GM12878 (cell line): ENCODE measurements at places on chromosomes 12 and 14. TPM values are rescaled to one million over a fixed set of nuclear protein-coding genes. Genes with fewer than 3 reads are reported as not detected.

- H3K4me3 ChIP-seq, result no peak overlapping the region
- DNase-seq, result no peak
- H3K4me1 ChIP-seq, result no peaks in the 10 kb centered on the region
- H3K27me3 ChIP-seq, result no peaks in the 10 kb centered on the region
- no peaks in the 10 kb centered on the region for H3K36me3 ChIP-seq
These were observed 1883.7 kb upstream of the FLRT2 start for GRCh38 chr14:83646228-83646627.

- H3K27ac ChIP-seq, result no peak overlapping the region
- H3K36me3 ChIP-seq, result peaks cover 9% of the 10 kb centered on the region; the same call in 1 of the 2 replicates
- DNase-seq, result no peak
- no peaks in the 10 kb centered on the region for H3K4me1 ChIP-seq
These were observed 130.3 kb downstream of the CEP83 start for GRCh38 chr12:94329366-94329765.

ACVRL1 gene
- 0.29 TPM in 1 of 2 replicates, not detected in the other for total RNA-seq

SERPINA10 gene
- total RNA-seq, result not detected in 2 replicates

- H3K36me3 ChIP-seq, result peaks cover 2% of the 10 kb centered on the region
- H3K27ac ChIP-seq, result no peak overlapping the region
- no peaks in the 10 kb centered on the region for H3K27me3 ChIP-seq
- H3K4me3 ChIP-seq, result no peak overlapping the region
- DNase-seq, result no peak
These were observed 87.1 kb downstream of the ATP2B1 start for GRCh38 chr12:89621521-89621920.

OAS1 gene
- 44.9 and 51.5 TPM in 2 replicates for total RNA-seq

DNA sequence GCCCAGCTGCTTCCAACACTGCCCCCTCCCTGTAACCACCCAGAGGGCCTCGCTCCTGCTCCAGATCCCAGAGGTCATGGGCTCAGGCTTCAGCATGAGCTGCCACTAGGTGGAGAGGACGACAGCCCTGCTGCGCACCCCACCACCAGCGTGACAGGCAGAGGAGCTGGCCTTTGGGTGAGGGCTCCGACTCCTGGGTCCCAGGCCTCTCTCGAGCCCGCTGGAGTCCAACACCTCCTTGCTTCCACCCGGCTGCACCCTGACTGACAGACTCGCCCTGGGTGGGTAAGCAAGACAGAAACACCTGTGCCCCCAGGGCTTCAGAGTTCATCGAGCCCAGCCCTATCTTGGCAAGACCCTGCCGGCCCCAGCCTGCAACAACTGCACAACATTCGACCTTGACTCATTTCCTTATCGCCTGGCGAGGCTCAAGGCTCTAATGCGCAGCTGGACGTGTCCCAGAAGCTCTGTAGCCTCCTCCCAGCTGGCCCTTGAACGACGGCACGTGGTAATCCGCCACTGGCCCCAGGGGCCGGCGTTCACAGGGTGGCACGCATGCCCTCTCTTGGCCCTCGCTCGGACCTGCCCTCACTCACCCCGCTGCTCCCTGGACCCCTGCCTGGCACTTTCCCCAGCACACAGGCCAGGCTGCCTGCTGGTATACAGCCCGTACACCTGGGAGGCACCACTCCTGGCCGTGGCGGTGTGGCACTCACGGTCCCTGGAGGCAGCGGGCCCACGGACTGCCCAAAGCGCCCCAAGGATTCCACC lies 28.0 kb downstream of the VPS37B start:
- peaks cover 25% of the 10 kb centered on the region for H3K4me1 ChIP-seq
- no peak overlapping the region for H3K4me3 ChIP-seq
- peaks cover 15% of the 10 kb centered on the region; the same call in 1 of the 2 replicates for H3K36me3 ChIP-seq
- no peak overlapping the region for H3K27ac ChIP-seq

DNA sequence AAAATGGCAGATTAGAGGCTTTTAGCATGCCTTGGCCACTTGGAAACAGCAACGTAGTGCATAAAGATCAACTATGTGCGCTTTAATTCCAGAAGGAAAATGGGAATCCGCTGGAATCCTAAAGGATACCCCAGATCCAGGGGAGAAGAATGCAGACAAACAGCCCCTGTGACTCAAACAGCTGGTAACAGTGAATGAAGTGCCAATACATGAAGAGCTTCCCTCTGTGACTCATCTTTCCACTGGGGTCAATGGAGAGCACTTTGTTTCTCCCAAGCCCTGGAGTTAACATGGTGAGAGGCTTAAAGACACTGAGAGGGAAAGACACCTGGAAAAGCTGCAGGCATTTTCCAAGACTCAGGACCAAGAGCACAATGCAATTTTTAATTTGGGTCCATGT lies 263.1 kb downstream of the CEP128 start:
- no peak for DNase-seq
- H3K27ac ChIP-seq, result no peak overlapping the region
- H3K4me1 ChIP-seq, result no peaks in the 10 kb centered on the region
- H3K36me3 ChIP-seq, result no peaks in the 10 kb centered on the region
- no peaks in the 10 kb centered on the region for H3K27me3 ChIP-seq
